KG1 (cell line): ENCODE measurements at places on chromosomes 5 and 9.

DNA sequence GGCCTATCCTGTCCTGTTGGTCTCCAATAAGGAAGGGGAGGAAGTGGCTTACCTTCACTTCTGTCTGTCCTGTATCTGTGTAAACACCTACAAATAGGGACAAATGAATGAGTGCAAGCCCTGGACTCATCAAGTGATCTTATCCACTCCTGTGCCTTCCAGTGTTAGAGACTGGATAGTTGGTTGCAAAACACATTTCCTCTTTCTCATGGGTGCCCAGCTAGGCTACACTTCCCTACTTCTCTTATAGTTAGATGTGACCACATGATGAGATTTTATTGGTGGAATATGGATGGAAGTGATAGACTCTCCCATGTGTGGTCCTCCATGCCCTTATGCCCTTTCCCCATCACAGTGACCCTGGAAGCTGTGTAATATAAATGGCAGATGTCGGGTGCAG, 16.9 kb upstream of the PFDN1 start:
- DNase-seq: no peak

GRCh38 chr5:73311291-73312110, 137.1 kb downstream of the FOXD1 start:
- no peak for DNase-seq

GRCh38 chr5:149213264-149213880, 58.3 kb upstream of the AFAP1L1 start:
- DNase-seq: no peak

DNA sequence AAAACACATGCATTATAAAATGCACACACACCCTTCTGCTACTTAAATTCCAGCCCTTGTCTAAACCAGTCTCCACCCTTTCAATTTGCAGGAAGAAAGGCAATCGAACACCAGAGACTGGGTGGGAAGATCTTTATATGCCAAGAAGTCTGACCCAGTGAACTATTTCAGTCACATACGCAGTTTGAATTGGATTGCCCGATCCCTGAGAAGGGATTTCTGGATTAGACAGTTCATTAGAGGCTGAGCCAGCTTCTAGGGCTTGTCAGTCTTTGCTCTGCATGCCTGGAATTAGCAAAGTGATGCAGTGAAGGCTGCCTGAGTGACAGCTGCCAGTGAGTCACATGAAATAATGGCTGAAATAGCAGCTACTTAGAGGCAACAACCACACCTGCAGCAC, 159.9 kb downstream of the PPP2R2B start:
- DNase-seq: no peak

DNA sequence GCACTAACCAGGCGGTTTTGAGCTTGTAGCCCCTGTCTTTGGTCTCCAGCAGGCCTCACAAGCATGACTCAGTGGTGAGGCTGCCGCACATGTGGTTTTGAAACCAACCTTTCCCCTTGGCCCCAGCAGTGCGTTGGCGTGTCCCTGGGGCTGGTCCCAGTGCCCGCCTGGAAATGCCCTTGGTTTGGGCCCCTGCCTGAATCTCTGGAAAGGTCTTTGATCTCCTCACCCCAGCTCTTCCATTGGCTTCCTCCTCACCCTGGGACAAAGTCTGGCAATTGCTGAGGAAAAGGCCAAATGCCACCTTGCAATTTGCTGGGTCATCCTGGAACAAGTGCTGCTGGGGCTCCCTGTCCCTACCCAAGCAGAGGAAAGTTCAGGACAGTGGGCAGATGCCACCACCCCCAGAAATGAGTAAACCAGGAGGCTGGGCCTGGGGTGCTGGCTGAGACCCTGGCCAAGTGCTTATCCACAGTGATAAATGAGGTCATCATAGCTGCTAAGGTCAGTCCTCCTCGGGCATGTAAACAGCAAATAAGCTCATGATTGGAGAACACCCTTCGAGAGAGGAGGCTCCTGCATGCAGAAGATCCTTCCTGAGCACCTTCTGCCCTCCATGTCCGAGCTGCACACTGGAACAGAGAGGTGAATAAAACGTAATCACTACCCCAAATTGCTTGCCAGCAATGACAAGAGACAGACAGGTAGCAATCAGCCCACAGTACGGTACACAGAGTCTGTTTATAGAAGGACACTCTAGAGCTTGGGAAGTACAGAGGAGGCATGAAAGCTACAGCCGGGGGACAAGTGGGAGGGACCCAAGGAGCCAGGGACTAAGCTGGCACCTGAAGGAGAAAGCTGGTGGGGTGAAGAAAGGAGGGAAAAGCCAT, 98.9 kb upstream of the CPEB4 start:
- no peak for DNase-seq

- peak; percentile 71 for DNase-seq
Measured at GRCh38 chr9:136485049-136486045, 2.5 kb upstream of the SEC16A start.

DNA sequence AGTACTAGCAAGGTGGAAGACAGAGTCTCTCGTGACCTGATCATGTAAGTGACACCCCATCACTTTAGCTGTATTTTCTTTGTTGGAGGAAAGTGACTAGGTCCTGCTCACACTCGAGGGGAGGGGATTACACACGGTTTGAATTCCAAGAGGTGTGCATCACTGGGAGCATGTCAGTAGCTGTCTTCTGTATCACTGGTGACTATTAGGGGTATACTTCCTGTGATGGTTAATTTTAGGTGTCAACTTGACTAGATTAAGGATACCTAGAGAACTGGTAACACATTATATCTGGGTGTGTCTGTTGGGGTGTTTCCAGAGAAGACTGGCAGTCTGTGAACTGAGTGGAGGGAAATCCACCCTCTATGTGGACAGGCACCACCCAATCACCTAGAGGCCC, 22.5 kb downstream of the FOXD1 start:
- no peak for DNase-seq

DNA sequence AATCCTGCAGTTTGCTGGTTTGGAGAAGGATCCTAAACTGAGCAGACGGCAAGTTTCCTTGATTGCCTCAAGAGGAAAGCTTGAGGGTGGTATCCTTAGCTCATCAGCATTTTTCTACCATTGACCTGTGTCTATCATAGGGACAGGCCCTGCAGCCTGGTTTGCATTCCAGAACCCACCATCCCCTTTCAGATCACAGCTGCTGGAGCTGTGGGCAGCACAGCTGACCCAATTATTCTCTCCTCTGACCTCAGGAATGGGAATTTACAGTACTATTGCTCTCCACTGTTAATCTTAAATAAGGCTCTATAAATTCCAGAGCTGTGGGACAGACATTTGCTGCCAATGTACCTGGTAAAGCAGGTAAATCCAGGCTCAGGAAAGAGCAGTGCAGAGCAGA, 163.0 kb downstream of the SPOCK1 start:
- no peak for DNase-seq

GRCh38 chr5:141651728-141652105, 499 bp upstream of the FCHSD1 start:
- no peak for DNase-seq

GRCh38 chr5:44740660-44741059, 68.1 kb upstream of the MRPS30 start:
- DNase-seq: no peak

DNA sequence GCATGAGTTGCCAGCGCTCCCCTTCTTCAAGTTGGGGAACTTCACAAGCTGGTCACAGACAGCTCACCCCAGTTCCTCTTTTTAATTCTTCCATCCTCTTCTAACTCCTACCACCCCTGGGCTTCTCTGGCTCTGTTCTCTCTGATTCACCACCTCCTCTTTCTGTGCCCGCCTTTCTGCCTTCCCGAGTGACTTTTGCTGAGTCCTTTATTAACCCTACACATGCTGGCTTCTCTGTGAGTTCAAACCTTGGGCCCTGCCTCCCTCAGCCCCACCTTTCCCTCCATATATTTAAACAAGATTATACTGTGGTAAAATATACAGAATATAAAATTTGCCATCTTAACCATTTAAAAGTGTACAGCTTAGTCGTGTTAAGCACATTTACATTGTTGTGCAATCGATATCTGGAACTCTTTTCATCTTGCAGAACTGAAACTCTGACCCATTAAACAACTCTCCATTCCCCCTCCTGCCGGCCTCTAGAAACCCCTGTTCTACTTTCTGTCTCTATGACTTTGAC, 32.0 kb downstream of the SLC46A2 start:
- DNase-seq: no peak

DNA sequence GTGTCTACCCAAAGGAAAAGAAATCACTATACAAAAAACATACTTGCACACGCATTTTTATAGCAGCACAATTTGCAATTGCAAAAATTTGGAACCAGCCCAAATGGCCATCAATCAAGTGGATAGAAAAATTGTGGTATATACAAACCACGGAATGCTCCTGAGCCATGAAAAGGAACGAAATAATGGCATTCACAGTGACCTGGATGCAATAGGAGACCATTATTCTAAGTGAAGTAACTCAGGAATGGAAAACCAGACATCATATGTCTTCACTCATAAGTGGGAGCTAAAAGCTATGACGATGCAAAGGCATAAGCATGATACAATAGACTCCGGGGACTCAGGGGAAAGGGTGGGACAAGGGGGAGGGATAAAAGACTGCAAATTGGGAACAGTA, 78.4 kb downstream of the ENC1 start:
- no peak for DNase-seq

GRCh38 chr5:115940080-115940810, 22.0 kb upstream of the LVRN start:
- no peak for DNase-seq

GRCh38 chr9:76725011-76725546, 39.2 kb upstream of the PCA3 start:
- DNase-seq: no peak

- DNase-seq: no peak
Measured at GRCh38 chr9:131868766-131869165, 128.9 kb upstream of the RAPGEF1 start.

DNA sequence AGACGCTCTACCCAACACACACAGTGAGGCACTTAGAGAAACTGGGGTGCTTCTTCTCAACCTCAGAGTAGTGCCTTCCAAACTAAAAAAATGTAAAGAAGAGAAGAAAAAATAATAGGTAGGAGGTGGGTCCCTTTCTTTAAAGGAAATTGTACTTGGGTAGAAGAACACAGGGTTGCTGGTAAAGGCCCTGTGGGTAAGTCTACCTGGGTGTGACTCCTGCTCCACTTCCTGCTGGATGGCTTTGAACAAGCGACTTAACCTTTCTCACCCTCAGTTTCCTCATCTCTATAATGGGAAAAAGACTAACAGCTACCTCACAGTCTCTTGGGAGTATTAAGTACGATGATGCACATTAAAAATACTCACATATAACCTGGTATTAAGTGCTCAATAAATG, 32.1 kb upstream of the GLRA1 start:
- no peak for DNase-seq

GRCh38 chr5:166370928-166371690, 1920.3 kb upstream of the WWC1 start:
- no peak for DNase-seq
